ENCODE measurements at places on chromosomes 16 and 17.

DNA sequence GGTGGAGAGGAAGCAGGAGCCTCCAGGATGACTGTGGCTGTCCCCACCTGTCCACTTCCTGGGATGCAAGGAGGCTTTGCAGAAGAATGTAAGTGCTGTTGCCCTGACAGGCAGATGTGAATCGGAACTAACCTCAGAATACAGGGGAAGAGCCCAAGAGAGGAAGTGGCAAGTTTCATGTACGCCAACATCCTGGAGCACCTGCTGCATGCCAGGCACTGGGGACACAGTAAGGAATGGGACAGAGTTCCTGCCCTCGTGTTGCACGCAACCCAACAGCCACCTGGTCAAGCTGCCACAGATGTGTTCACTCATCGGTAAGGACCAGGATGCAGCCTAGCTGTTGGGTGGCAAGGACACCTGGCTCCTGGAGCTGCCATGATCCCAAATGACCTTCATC, 98.6 kb upstream of the RPL38 start:
- no peak for DNase-seq

DNA sequence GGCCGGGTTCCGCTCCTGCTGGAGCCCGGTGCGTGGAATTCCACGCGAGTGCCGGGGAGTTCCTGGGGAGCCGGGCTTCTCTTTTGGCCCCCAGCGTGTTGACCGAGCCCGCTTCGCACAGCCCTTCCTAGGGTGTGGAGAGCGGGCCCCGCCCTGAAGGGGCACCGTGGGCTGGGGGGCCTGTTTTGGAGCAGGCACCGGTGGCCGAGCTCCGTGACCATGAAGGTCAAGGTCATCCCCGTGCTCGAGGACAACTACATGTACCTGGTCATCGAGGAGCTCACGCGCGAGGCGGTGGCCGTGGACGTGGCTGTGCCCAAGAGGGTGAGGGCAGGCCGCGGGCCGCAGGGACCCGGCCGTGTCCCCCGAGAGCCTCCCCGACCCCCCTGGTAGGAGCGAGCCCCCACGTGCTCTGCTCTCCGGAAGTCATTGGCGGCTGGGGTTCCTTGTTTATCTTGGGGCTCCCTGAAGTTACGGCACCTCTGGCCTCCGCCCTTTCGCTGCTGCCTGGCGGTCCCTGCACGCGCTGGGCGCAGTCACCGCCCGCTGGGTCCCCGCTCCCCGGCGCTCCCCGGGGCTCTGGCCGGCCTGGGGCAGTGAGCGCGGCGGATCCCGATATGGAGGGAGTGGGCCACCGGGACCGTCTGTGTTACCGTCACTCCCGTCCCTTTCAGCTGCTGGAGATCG, 528 bp downstream of the HAGHL start:
- DNase-seq, result no peak

DNA sequence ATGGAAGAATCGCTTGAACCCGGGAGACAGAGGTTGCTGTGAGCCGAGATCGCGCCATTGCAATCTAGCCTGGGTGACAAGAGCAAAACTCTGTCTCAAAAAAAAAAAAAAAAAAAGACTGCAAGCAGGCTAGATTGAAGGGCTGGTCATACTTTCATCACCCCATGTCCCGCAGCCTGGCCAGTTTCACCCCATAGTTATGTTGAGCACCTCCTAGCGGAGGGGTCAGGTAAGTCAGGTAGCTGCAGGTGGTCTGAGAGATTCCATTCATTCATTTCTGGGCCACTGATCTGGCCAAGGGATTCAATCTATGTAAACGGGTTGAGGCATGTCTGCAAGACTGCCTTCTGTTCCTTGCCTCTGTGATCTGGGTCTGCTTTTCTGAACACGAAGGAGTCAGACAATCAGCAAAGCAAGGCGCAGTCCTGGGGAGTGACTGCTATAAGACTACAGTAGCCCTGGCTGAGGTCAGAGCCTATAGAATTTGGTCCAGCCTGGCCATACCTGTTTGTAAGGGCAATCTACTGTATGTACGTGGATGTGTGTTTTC, 23.6 kb upstream of the BPTF start:
- no peak for DNase-seq

DNA sequence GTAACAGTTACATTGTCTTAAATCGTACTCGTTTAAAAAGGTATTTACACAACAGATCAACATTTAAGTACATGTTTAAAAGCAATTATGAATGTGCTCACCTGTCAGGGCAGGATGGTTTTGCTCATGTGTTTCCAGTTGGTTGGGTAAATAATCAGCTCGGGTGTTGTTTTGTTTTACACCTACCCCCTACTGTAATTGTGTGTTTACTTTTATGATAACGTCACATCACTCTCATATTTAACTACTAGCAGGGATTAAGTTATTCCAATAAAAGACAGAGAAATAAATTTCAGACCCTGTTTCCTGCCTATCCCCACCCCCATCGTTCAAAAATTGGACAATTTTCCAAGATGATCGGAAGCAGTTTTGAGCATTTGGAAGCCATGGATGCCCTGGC, 390.2 kb downstream of the SEC14L1 start:
- no peak for DNase-seq

DNA sequence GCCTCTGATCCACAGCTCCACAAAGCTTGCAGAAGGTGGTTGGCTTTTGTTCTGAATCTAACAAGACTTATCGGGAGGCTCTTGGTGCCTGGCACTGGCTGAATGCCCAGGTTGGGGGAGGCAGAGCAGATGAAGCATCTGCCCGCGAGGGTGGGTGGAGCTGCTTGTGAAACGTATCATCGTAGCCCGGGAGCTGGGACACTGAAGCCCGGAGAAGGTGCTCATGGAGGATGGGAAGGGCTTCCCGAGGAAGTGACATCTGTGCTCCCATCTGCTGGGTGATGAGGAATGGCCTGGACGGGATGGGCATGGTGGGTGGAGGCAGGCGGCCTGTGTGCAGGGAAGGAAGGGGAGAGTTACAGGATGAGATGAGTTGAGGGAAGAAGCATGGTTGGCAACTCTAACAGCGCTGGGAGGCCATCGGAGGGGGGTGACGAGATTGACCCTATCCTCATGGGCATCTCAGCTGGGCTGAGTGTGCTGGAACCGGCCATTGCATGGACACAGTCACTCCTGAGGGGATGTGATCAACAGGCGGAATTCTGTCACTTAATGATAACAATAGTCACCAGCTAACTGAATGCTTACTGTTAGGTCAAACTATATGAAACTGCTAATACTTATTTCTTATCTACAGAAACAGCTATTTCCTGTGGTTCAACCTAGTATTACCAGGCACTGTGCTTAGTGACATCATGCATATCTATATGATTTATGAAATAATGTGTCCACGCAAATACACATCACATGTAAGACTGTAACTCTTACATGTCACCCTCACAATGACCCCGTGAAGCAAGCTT, 102.7 kb downstream of the ABCC6 start:
- no peak for DNase-seq

DNA sequence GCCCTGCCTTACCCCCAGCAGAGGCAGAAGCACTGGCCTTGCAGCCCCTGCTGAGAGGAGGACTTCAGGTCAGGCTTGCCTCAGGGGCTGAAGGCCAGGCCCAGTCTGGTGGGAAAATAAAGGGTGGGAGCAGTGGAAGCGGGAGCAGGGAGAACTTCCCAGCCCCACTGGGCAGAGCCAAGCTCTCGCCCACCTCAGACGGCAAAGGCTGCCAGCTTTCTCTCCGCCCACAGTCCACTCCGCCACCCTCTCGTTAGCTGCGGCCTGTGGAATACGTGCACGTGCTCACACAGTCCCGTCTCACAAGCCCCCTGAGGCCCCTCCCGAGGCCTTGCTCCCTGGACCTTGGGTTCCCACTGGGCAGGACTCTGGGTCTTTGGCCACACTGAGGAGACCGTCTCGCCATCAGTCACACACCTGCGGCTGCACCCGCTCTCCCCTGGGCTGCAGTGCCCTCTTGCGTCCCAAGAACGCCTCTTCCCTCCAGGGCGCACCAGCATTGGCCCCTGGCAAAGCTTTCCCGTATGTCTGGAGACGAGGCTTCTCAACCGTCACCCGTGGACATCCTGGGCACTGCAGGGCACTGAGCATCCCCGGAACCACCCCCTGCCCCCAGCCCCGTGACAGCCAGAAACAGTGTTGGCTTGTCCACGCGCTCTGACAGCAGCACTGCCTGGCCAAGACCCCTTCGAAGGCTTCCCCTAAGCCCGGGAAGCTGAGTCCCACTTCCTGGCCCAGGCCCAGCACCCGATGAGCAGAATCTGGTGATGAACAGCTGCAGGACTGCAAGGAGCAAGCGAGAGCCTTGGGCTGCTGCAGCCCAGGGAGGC, 8.3 kb downstream of the MRPL28 start:
- peak; percentile 79 for DNase-seq

DNA sequence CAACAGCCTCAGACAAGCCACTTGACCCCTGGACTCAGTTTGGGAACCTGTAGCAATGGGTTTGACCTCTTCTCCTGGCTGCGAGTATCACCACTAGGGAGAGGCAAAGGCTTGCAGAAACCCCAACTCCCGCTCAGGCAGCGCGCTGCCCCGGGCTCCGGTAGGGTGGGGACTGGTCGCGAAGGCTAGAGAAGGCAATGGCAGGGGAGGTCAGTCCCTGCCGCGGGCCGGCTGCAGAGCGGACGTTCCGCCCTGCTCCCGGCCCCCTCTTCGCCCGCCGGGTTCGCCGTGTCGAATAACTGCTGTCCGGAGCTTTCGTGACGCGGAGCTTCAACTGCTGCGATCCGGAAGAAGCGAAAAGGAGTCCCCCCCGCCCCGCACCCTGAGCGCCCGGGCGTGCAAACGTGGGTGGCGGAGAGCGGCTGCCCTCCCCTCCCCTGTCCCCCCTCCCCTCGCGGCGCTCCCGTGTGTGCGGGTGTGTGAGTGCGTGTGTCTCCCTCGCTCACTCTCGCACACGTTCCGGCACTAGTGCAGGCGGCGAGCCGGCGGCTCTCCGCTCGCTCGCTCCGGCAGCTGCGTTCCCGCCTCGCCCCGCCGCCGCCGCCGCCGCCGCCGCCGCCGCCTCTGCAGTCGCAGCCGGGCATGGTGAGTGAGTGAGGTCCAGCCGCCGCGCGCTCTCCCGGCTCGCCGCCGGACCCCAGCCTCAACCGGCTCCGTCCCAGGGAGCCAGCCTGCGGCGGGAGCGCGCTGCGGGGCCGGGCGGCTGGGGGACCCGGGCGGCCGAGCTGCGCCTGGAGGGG, 772 bp upstream of the SHISA6 start:
- no peak for DNase-seq

DNA sequence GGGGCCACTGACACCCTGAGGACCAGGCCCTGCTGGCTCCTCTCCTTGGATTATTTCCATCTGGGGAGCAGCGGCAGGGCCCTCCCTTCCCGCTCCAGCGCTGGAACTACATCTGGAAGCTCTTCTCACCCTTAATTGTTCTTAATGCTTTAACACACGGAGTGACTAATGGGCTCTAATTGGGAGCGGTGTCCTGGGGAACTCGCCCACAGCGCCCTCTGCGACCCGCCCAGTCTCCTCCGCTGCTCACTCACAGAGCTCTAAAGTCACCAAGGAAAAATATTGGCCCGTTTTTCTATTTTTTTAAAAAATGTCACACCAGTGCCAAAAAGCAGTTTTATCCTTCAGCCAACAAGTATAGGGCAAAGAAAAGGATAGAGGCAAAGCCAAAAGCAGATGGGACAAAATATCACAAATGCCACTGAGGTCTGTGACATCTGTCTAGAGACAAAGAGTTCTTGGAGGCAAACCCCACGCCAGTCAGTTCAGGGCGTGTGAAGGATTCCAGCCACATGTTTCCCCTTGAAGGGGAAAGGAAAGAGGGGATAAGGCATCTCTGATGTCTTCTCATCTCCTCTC, 134.7 kb downstream of the RBFOX3 start:
- DNase-seq, result no peak

DNA sequence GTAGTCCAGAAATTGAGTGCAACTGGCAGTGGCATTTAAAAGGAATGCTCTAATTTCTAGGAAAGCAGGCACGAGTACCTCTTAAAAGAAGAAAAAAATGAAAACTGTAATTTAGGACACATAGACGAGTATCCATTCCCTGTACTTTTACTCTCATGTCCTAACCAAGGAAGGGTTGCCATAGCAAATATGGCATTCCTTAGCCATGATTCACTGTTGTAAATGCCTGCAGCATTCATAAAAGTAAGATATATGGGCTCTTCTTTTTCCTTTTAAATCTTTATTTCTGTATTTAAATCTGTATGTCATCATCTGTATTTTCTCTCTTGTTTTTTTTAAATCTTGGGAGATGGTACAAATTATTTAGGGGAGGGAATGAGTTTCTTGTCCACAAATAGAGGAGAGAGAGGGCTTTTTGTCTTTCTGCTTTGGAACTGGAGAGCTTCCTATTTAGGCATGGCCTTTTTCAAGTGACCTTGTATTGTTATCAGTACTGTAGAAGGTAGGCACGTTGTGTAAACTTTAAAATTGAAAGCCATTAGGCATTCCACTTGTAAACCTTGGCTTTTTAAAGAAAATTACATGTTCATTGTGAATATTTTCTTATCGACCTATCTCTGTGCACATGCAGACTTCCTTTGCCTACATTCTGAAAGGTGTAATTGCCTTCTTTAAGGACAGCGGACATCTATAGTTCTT, 50.0 kb downstream of the TENT4B start:
- no peak for DNase-seq

DNA sequence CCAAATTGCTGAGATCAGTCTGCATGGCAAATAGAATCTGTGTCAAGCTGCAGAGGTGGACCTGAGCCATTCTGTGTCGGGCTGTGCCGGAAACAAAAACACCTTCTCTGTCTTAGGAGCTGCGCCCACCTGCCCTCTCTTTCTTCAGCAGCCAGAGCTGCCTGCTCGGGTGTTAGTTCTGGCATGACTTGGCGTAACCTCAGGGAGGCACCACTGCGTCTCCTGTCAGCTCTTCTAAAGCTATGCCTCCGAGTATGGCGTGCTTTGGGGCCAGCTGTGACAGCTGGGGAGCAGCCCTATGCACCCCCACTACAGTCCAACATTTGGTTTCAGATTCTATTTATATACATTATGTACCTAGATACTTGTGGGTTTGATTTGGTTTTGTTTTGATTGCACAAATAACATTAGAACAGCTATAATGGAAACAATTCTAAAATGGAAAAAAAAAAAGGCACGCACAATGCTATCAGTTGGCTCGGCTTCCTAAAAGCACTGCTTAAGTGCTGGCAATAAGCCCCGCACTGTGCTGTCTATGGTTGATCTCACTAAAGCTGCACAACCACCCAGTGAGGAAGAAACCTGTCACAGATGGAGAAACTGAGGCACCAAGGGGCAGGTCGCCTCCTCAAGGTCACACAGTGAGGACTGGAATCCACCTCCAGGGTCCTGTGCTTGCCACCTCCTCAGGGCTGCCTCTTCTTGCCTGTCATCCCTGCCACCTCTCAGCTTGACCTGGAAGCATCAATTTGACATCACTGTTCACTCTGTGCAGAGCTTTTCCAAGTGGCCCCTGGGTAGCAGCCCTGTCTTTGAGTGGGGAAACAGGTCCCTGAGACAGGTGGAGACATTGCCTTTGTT, 18.7 kb upstream of the ADGRG1 start:
- DNase-seq, result peak; percentile 81

DNA sequence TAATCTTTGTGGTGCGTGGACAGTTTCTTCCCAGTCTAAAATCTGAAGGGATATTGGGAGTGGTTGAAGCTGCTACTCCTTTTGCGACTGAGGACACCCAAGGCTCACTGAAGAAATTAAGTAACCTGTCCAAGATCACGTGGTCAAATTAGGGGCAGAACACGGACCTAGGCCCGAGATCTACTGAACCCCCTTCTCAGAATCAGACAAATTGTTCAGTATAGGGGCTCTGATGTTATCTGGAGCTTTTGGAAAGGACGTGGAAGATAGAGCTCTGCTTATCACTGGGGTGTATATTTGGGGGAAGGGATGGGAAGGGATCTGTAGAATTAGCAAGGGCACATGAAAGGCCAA, 857 bp downstream of the TANGO6 start:
- DNase-seq, result no peak

All from stimulated activated CD4-positive, alpha-beta T cell treated with anti-CD3 and anti-CD28 coated beads, Interleukin-2, amount 100 ng/mL, for 24 hours (primary cell).